Stimulated activated CD8-positive, alpha-beta memory T cell treated with anti-CD3 and anti-CD28 coated beads, Interleukin-4, amount 100 ng/mL, for 4 hours (primary cell): ENCODE measurements at places on chromosomes 13 and 19.

DNA sequence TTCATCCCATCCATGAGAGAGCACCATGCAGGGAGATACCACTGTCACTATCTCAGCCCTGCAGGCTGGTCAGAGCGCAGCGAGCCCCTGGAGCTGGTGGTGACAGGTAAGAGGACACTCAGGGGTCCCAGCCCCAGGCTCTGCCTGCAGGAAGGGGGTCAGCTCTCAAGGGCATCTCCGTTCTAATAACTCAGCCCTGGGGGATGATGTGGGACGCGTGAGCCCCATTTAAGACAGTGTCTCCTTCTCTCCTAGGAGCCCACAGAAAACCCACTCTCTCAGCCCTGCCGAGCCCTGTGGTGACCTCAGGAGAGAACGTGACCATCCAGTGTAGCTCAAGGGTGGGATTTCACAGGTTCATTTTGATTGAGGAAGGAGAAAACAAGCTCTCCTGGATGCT, 15.5 kb upstream of the KIR3DL3 start:
- no peak for DNase-seq

- no peak for DNase-seq
Observed at GRCh38 chr13:34145061-34145460, 327.1 kb downstream of the RFC3 start.

DNA sequence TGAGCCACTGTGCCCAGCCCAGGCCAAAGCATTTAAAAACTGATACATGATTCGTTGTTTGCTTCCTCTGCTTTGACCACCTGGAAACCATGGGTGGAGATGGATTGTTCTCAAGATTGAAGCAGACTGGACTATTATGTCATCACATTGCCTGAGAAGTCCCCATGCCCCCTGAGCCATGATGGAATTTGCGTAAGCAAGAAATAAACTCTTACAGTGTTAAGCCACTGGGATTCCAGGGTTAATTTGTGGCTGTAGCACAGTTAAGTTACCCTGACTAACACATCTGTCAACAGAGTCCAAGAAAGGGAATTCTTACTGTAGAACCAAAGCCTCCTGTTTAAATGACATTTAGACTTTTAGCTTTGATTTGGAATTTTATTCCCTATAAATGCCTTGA, 19.4 kb upstream of the DHRS12 start:
- no peak for DNase-seq

GRCh38 chr19:10603873-10604459, 16.9 kb upstream of the AP1M2 start:
- DNase-seq: no peak

DNA sequence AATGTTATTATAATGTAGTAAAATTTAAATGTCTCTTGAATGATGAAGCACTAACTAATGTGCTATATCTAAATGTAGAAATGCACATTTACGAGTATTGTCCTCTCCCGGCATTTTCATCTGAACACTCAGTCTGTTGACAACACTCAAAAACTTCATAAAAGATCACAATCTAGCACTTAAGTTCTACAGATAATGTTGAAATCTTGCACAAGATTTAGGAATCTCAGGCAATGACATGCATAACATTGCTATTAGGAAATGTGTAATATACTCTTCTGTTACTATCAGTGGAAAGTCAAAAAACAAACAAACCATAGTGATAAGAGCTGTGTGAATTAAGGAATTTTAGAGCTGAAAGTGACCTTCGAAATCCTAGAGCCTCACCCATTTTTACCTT, 37.5 kb upstream of the XPO4 start:
- no peak for DNase-seq

DNA sequence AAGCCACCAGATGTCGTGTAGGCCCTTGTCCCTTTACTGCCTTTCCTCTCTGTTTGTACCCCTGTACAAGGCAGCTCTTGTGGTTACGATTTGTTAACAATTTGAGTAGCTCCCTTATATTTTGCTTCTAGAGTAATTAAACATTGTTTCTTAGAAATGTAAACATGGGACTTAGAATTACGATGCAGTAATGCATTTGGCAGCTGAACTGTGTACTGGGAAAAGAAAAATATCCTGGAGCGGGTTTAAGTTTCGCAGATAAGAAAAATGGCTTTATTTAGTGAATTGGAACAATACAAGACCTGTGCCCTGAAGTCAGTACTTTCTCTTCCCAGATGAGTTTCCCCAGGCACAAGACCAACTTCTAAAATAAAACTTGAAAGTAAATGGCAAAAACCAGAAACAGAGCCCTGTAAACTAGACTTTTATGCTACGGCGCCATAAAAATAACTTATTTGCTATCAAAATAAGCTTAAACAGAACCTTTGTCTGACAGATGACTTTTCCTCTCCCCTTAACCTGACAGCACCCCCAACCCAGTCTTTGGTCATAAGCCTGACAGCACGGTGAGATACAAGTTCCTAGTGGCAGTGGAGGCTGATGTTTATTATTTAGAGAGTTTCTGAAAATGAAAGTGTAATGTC, 63.0 kb downstream of the LRCH1 start:
- DNase-seq: no peak

GRCh38 chr13:37383856-37384370, 214.7 kb downstream of the POSTN start:
- DNase-seq: no peak

- no peak for DNase-seq
Observed at GRCh38 chr13:79582896-79583295, 101.9 kb downstream of the NDFIP2 start.

DNA sequence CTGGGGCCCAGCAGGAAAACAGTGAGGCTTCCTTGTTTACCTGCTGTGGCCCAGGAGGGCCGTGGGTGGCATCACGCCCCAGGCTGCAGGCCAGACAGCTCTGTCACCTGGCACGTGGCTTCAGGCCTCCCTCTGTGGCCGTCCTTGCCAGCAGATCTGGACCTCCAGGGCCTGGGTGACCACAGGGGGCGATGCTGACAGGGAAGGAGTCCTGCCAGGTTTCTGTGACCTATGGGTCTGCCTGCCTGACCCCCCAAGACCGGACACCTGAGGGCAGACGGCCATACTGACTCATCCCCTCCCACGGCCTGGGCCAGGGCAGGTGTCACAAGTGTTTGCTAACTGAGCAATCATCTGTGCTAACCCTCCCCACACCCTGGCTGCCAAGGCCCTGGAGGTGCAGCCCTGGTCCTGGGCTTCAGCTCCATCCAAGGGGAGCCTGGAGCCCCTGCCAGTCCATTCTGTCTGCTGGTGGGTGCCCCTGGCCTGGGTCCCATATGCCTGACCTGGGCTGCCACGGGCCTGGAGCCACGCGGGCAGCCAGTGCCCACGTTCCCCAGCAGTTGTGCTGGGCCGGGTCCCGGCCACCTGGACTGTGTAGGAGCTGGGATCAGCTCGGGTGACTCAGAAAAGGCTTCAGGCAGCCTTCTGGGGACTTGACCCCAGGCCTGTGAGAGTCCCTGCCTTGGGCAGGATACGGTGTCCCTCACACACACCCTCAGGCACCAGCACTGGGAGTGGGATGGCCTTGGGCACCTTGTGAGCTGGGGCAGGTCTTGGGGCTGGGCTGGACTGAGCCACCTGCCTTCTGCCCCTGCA, 3.7 kb downstream of the CDC34 start:
- no peak for DNase-seq

DNA sequence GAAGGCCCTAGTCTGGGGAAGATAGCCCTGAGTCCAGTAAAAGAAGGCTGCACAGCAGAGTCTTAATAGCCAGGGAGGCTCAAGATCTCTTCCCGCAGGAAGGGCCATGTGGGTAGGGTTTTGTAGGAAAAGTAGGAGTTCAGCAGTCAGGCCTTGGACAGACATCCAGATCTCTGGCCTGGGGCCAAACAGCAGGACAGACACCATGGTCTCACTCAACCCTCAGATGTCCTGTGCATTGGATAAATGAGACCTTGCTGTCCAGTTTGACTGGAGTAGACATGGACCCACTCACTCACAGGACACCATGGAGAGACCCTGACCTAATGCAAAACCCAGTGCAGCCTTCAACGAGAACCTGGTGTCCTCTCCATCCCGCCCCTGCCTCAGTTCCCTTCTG, 3.9 kb downstream of the OCEL1 start:
- no peak for DNase-seq

GRCh38 chr13:102978168-102978567, 88.0 kb downstream of the SLC10A2 start:
- DNase-seq: no peak

GRCh38 chr13:105118426-105118985, 1417.0 kb downstream of the EFNB2 start:
- DNase-seq: no peak

- no peak for DNase-seq
Observed at GRCh38 chr19:13024126-13024950, 29.1 kb downstream of the NFIX start.

DNA sequence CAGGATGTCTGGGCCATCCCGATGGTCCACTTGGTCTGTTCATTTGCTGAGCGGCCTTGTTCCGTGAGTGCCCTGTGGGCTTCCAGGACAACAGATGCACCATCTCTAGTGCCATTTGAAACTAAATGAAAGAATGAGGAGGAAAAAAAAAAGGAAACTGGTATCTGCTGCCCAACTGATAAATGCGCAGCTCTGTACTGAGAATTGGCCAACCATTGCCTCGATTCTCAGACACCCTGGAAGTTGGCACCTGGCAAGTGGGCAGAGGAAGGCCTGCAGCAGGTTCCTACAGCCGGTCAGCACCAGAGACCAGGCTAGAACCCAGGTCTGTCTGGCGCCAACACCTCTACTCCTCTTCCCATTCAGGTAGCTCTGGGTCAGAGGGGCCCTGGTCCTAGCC, 18.9 kb downstream of the SLC7A1 start:
- no peak for DNase-seq

- no peak for DNase-seq
Observed at GRCh38 chr13:39712626-39713025, 57.2 kb downstream of the COG6 start.

DNA sequence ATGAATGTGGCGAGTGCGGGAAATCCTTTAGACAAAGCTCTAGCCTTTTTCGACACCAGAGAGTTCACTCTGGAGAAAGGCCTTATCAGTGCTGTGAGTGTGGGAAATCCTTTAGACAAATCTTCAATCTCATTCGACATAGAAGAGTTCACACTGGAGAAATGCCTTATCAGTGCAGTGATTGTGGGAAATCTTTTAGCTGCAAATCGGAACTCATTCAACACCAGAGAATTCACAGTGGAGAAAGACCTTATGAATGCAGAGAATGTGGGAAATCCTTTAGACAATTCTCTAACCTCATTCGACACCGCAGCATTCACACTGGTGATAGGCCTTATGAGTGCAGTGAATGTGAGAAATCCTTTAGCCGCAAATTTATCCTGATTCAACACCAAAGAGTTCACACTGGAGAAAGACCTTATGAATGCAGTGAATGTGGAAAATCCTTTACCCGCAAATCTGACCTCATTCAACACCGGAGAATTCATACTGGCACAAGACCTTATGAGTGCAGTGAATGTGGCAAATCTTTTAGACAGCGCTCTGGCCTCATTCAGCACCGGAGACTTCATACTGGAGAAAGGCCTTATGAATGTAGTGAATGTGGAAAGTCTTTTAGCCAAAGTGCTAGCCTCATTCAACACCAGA, 5.7 kb downstream of the ZNF551 start:
- no peak for DNase-seq

DNA sequence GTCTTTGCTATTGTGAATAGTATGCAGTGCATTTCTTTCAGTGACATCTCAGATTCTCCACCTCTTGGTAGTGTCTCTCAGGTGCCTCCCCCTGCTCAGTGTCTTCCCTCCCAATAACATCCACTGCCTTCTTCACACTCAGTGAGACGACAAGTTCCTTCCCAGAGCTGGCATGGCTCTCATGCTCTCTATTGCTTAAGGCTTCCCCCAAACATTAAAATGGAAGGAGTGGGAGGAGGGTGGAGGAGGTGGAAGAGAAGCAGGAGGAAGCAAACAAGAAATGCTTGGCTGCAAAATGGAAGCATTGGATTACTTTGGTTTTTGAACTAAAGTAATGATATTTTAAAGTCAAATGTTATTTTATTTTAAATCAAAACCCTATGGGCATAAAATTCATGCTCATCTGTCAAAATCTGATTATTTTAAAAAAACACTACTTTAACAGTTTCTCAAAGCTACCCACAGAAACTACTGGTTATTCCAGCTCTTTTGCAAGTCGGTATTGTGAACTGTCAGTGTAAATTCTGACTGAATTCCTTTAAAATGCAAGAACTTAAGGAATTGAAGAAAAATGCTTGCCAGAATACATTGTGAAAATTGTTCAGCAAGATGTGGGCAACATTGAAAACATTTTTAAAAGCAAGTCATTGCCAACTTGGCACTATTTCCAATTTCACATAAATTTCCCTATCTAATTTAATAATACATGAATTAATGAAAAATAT, 727.6 kb upstream of the ARGLU1 start:
- no peak for DNase-seq

DNA sequence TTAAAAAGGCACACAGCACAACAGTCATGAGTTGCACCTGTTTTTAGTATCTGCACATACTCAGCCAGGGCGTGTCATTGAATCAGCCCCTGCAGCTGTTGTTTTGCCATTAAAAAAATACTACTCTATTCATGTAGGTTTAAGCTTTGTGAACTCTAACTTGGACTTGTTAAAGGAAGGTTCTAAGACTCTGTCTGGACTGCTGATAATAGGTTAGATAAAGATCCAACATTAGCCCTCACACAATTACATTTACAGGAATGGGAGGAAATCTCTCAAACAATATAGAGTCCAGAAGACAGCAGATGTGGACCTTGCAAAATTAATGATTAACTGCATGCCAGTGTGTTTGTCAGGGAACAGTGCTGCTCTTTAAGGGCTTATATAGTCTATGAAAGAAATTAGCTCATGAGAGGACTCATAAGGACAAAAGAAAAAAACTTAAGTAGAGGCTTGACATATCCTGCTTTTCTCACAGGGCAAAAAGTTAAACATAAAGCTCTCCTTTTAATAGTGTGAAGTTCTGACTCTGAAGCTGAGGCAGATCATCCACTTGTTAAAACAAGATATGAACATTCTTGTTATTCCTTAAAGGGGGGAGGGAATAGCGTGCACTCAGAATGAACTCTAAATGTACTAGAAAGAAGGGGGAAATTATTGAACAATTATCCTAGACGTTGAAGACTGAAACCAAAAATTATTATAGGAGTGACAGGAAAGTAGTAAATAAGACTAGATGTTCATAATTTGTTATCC, 243.6 kb downstream of the NDFIP2 start:
- DNase-seq: no peak

DNA sequence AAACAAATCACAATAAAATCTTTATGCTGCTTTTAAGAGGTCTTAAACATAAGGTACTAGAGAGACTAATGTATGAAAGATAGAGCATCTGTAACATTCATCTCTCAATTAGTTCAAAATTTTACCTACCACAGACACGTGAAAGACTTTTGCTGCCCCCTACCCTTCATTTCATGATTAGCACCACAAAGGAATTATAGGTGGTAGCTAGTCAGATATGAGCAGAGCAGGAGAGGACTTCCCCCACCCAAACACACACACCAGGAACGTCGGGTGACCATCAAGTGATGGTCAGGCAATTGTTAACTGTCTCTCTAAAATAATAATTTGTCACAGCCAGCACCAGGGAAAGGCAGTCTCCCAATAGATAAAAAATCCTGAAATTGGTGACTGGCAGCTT, 1531.7 kb upstream of the SPRY2 start:
- no peak for DNase-seq

- DNase-seq: no peak
Observed at GRCh38 chr19:57642396-57643046, 9.6 kb downstream of the ZNF211 start.

- no peak for DNase-seq
Observed at GRCh38 chr13:98221234-98221633, 44.2 kb upstream of the RNF113B start.

- DNase-seq: no peak
Observed at GRCh38 chr19:19259741-19260140, 13.4 kb downstream of the TM6SF2 start.
